Activated naive CD4-positive, alpha-beta T cell treated with anti-CD3 and anti-CD28 coated beads for 36 hours (primary cell): ENCODE measurements at places on chromosomes 16 and 17. TPM values are rescaled to one million over a fixed set of nuclear protein-coding genes. Genes with fewer than 3 reads are reported as not detected.

GPRC5B gene
- 0.22 TPM for total RNA-seq

FBXO39 gene
- not detected for total RNA-seq

DNA sequence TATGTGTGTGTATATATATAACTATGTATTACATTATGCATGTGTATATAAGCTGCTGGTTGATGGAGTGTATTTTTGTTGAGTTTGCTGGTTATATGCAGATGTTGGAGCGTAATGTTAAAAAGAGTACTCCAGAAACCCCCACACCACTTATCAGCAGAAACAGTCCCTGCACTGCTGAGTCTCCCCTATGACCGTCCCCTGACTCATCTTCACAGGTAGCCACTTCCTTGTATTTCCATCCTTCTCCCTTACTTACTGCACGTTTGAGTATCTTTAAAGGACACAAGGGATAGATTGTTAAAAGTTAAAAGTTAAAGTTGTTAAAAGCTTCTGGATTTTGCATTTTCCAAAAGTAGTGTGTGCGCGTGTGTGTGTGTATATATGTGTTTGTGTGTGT, 853.9 kb upstream of the EEF2KMT start:
- no peaks in the 10 kb centered on the region for H3K27me3 ChIP-seq
- H3K36me3 ChIP-seq = no peaks in the 10 kb centered on the region
- no peak overlapping the region for H3K27ac ChIP-seq
- no peaks in the 10 kb centered on the region for H3K4me1 ChIP-seq
- DNase-seq = no peak

DNA sequence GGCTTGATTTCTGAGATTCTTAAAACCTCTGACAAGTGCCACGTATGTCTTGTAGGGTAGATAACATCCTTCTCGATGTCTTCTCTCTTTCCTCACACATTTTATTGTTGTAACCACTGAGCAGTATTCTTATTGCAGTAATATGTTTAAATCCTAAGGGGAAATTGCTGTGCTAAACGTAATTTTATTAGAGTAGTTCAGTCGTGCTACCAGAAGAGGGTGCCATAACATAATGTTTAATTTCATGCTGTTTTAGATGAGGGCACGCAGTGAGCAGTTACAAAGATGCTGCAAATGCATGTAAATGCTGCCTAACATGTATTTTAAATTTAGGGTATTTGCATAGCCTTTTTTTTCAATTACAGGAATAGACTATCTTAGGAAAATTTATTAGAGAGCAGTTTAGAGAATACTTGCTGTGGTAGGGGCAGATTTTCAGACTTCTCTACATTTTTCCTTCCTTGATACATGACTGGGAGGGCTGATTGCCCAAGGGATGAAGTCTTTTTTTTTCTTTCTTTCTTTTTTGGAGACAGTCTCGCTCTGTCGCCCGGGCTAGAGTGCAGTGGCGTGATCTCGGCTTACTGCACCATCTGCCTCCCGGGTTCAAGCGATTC, 51.7 kb downstream of the GAN start:
- H3K27ac ChIP-seq = no peak overlapping the region
- DNase-seq = peak; percentile 9
- H3K4me3 ChIP-seq = no peak overlapping the region
- peaks cover 28% of the 10 kb centered on the region for H3K36me3 ChIP-seq
- no peaks in the 10 kb centered on the region for H3K27me3 ChIP-seq

DNA sequence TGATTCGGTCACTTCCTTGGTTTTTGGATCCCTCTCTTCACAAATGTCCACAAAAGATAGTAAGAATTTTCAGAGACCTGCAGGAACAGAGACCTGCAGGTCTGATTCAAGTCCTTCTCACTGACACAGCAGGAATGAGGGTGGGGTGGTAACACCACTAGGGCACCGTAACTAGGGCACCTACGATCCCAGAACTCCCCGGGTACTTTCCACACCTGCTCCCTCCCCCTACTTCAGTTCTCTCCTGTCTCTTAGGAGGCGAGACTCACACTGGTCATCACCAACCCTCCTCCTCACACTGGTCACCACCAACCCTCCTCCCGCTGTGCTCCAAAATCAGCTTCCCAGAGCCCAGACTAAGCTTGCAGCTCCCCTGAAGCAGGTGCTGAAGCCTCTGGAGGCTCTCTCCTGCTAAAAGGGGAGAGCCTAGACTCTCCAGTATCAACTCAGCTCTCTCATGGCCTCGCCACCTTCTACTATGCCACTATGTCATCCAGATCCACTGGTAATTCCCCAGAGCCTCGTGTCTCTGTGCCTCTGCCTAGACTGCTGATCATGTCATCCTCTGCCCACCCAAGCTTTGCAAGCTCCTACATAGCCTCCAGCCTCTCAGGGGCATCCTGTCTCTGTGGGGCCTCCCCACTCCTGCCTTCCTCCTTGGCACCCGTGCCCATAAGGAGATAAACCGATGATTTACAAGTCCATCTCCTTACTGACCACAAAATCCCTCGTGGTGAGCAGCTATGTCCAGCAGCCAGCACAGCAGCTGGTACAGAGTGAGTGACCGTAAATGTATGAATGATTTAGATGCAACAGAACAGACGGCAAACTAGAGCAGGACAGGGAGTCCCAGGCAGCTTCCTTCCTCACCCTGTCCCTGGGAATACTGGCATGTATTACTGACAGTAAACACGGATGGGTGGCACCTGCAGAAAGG, 63.4 kb upstream of the GSG1L start:
- H3K4me3 ChIP-seq = no peak overlapping the region
- peaks cover 46% of the 10 kb centered on the region for H3K36me3 ChIP-seq
- H3K27me3 ChIP-seq = no peaks in the 10 kb centered on the region
- H3K27ac ChIP-seq = peak overlapping the region; percentile 69
- DNase-seq = no peak

GRCh38 chr16:84603140-84603816, 14.6 kb downstream of the COTL1 start:
- H3K36me3 ChIP-seq = peaks cover 23% of the 10 kb centered on the region
- peak overlapping the region; percentile 61 for H3K27ac ChIP-seq
- peaks cover 88% of the 10 kb centered on the region for H3K4me1 ChIP-seq
- DNase-seq = peak; percentile 31
- H3K27me3 ChIP-seq = no peaks in the 10 kb centered on the region

DNA sequence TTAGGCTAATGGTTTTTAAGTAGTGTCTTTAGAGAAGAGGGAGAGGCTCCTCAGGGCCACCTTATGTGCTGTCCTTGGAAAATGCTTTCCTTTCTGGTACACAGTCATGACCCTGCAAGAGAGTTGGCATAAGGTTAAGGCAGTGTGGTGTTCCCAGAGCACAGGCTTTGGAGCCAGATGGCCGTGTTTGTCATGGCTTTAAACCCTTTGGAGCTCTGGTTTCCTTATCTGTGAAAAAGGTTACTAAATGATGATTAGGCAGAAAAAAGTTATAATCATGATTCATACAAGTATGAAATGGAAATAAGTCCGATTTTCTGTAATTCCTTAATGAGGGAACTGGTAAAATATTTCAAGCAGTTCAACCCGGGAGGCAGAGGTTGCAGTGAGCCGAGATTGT, 13.2 kb downstream of the UTP4 start:
- H3K4me1 ChIP-seq = no peaks in the 10 kb centered on the region
- no peak for DNase-seq
- H3K27ac ChIP-seq = no peak overlapping the region
